Progenitor cell of endocrine pancreas (in vitro differentiated cells): ENCODE measurements at places on chromosomes 2 and 18.
A peak's percentile ranks its signal among the peaks of the same experiment; 100 is the strongest.

DNA sequence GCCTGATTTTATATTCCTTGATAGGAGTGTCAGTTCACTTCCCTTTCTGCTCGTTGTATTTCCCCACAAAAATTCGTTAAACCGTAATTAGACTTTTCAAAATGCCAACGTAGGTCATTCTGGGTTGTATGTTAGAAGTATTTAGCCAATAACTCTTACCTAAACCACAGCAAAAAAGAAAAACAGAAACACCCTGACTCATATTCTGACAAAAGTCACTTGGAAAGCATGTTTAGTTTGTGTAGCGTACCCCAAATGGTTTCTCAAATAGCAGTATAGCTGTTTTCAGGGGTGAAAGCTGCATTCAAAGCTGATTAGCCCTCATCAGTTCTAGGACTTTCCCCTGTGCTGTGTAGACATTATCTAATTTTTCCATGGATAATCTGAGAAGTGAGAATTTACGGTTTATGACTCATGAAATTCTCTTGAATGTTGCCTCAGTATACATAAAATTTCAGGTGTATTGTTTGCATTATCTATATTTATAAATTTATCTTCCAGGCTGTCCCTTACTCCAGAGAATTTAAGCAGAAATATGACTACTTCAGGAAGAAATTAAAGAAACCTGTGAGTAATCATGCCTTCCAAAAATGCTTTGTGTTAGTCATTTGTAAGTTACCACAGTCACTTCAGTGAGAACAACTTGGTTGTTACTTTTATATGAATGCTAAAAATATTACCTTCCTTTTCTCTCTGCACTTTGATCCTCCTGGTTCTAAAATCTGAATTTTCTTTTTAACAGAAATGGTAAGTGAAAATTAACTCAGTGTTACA, 264.9 kb downstream of the ALPK2 start:
- no peak for DNase-seq

DNA sequence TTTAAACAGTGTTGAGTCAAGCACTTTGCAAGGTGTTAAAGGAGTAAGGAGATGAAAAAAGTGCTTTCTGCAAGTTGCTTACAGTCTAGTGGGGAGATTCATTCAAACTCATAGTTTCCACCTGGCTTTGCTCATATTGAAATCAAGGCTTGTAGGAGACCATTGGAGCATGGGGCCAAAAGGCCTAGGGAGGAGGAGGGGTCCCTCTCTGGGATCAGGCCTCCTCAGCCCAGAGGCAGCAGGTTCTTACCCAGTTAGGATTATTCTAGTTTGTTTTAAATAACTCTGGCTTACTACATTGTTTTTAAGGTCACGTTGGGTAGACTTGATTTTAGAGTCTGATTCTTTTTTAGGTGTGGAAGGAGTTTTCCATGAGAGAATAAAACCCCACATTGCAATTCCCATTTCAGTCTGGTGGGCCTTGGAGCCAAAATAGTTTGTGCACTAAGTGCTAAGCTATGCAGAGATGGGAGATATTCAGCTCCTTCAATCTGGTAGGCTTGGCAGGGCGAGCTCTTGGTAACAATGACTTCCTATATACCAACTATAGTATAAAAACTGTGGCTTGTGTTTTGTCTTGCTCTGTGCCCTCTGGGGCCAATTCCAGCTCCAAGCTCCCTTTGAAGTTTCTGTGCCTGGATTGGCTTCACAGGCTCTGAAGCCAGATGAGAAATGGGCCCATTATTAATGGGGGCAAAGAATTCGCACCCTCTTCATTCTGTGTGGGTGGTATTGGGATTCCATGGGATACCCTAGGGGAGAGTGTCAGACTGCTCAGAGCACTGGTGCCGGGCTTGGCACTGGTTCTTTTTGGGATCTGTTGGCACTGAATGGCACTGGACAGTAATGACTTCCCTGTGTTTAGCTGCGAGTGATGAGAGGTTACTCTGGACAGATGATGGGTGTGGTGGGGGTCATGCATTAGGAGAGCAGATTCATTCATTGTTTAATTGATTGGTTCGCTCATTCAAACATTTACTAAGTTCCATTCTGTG, 301.1 kb downstream of the MYCN start:
- no peak for DNase-seq

DNA sequence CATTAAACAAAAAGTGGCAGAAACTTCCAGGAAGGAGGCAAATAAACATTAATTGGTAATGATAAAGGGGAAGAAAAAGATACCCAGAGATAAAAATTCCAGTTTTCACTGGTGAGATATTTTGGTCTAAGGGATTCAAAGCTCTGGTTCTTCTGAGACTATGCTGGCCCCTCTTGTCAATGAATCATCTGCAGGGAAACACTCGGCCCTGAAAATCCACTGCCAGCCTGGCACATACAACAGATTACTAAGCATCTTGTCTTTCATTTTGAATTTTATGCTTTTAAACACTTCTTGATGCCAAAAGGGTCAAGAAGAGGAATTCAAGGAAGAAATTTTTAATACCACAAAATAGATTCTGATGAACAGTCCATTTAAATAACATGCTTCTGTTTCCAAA, 1603.8 kb upstream of the ZEB2 start:
- no peak for DNase-seq

- no peak for DNase-seq
Measured at GRCh38 chr2:213125646-213126347, 25.6 kb downstream of the IKZF2 start.

DNA sequence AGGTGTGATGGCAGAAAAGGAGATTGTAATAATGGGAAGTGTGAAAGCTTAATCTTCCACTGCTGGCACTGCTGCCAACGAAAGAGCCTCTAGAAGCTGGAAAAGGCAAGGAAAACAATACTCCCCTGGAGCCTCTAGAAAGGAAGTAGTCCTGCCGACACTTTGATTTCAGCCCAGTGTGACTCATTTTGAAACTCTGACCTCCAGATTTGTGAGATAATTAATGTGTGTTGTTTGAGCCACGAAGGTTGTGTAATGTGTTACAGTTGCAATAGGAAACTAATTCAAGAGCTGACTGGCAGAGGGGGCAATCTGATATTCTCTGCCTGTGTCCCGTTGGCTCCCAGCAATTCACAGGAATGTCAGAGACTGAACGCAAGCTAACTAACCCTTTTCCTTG, 219.2 kb upstream of the UBE2E3 start:
- DNase-seq: no peak

GRCh38 chr2:121058852-121059558, 226.0 kb downstream of the TFCP2L1 start:
- no peak for DNase-seq

- DNase-seq: no peak
Measured at GRCh38 chr2:22753476-22753875, 631.5 kb upstream of the KLHL29 start.

GRCh38 chr2:191922736-191923651, 76.1 kb upstream of the CAVIN2 start:
- no peak for DNase-seq

DNA sequence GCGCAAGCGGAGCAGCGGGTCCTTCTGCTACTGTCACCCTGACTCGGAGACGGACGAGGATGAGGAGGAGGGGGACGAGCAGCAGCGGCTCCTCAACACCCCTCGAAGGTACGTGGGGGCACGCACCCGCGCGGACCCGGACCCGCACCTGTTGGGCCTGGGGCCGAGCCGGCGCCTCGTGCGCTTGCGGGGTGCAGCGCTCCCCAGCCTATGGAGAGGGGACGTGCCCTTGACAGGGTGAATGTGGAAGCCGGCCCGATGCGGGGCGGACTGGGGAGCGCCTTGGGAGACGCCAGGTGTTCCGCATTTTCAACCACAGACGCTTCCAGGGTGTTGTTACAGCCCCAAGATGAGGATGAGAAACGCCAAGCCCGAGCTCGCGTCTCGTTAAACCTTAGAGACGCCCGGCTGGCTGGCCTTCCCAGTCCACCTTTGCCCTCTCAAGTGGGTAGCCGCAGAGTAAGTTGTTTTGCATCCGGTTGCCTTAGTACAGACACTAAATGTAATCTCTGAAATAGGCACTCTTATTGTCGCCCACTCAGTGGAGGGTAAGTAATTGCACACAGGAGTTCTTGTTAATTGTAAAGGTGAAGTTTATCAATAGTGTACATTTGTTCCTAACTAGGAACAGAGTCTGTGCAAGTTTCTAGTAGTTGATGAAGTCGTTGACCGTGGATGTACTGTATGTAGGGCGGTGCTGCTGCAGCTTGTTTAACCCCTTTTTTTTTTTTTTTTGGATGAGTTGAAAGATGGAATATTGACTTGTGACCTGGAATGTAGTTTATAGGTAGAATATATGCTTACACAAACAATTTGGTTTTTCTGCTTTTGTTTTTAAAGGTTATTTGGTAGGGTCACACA, 815 bp downstream of the GMCL1 start:
- peak; percentile 15 for DNase-seq

- DNase-seq: no peak
Measured at GRCh38 chr2:280650-281110, 7.2 kb downstream of the ALKAL2 start.

GRCh38 chr2:9768388-9768787, 74.9 kb upstream of the TAF1B start:
- DNase-seq: peak; percentile 36

- no peak for DNase-seq
Measured at GRCh38 chr2:183610724-183611123, 486.5 kb downstream of the NUP35 start.

- no peak for DNase-seq
Measured at GRCh38 chr2:127096718-127097470, 10.1 kb downstream of the BIN1 start.

DNA sequence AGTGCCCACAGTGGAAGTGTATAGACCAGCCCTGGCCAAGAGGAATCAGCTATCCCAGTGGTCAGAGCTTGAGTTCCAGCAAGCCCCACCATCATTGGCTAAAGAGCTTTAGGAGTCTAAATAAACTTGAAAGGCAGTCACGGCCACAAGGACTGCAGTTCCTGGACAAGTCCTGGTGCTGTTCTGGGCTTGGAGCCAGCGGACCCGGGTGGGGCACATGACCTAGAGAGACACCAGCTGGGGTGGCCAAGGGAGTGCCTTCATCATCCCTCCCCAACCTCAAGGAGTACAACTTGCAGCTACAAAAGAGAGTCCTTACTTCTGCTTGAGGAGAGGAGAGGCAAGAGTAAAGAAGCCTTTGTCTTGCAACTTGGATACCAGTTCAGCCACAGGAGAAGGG, 439.8 kb upstream of the TMEFF2 start:
- DNase-seq: no peak

GRCh38 chr2:226965376-226965775, 129.5 kb downstream of the RHBDD1 start:
- no peak for DNase-seq

GRCh38 chr2:54497763-54498680, 41.9 kb downstream of the SPTBN1 start:
- no peak for DNase-seq

DNA sequence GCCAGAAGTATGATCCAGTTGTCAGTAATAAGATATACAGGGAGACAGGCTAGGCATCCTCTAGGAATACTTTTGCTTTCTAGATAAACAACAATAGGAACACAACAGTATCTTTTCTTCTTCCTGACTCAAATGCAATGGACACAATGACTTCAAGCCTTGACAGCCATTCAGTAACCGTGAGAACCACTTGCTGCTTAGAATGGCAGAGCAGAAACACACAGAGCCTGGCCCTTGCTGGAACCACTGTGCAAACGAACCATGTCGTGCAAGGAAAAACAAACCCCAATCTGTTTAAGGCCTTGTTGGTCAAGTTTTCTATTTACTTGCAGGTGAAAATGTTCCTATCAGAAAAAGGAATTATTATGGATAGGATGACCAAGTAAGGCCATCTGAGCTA, 18.8 kb downstream of the TRIP12 start:
- no peak for DNase-seq

GRCh38 chr2:182142062-182142461, 156.4 kb downstream of the PPP1R1C start:
- DNase-seq: no peak

- no peak for DNase-seq
Measured at GRCh38 chr2:107107351-107107750, 221.4 kb upstream of the ST6GAL2 start.

GRCh38 chr2:238494573-238494961, 67.8 kb downstream of the ASB1 start:
- no peak for DNase-seq

- DNase-seq: no peak
Measured at GRCh38 chr18:25422230-25422629, 70.3 kb upstream of the ZNF521 start.

- DNase-seq: no peak
Measured at GRCh38 chr2:191165176-191165643, 14.4 kb upstream of the STAT4 start.

- DNase-seq: no peak
Measured at GRCh38 chr2:74081030-74081762, 66.5 kb downstream of the BOLA3 start.

- no peak for DNase-seq
Measured at GRCh38 chr2:42999856-43000241, 207.5 kb upstream of the HAAO start.

DNA sequence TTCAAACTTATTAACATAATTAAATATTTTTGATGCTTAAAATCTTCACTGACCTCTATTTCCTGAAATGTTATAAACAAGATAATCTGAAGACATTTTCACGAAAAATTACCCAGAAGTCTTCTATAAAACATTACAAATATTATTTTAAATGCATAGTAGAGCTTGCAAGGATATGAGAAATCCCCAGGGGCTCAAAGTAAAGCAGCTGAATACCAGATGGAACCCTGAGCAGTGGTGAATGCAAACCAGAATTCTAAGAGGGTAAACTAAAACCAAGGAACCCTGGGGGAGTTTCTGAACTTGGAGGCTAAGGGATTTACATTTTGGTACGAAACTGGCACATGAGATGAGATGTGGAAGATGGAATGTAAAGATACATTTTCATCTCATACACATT, 83.6 kb downstream of the FSHR start:
- no peak for DNase-seq

DNA sequence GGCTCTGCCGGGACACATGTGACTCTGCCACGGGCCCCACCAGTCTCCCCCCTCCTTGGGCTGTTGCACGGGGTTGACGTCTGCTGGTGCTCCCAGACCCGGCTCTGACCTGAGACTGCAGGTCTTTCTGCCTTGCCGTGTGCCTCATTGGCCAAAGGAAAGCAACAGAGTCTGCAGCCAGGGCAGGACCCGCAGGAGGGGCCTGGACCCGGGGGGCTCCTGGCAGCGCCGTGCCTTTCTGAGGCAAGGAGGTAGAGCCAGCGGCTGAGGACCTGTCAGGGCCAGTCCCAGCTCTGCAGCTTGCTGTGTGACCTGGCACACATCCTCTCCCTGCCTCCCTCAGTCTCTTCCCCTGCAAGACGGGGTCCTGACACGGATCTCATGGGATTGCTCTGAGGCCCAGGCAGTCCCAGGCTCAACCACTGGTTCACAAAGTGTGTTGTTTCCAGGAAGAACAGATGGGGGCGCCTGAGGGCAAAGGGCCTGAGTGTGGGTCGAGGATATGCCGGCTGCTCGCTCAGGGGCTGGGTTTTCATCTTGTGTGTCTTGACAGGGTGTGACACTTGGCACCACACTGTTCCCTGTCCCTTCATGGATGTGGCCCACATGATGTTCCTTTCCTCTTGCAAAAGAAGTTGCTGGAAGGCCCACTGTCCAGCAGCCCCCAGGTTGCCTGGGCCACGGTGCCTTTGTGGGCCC, 9.0 kb downstream of the CAPN10 start:
- no peak for DNase-seq
